ENCODE measurements at places on chromosomes 12 and 14.

DNA sequence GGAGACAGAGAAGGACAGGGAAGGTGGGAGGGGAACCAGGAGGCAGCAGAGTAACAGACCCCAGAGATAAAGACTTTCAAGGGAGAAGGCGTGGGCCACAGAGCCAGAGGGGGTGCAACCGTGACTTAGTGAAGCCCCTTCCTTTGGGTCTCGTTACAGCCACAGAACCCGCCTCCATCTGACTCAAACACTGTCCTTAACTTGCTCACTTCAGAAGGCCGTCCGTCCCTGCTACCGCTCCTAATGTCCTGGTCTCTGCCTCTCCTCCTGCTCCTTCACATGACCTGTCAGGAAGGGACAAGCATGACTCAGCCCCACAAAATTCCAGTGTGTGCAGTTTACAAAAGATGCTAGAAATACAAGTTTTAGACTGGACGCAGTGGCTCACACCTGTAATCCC lies 18.0 kb downstream of the RIMBP2 start:
- DNase-seq = no peak

- no peak for DNase-seq
These were observed 50.9 kb downstream of the FOXN4 start for GRCh38 chr12:109258201-109258600.

GRCh38 chr12:92295523-92295922 lies 149.9 kb upstream of the BTG1 start:
- DNase-seq = no peak

GRCh38 chr12:53722450-53723041 lies 4.7 kb downstream of the CALCOCO1 start:
- no peak for DNase-seq

Data from NCI-H2081 treated with DMSO at 0.1 percent for 48 hours (cell line).